ENCODE measurements at places on chromosomes 1 and 21.
A peak's percentile ranks its signal among the peaks of the same experiment; 100 is the strongest.

DNA sequence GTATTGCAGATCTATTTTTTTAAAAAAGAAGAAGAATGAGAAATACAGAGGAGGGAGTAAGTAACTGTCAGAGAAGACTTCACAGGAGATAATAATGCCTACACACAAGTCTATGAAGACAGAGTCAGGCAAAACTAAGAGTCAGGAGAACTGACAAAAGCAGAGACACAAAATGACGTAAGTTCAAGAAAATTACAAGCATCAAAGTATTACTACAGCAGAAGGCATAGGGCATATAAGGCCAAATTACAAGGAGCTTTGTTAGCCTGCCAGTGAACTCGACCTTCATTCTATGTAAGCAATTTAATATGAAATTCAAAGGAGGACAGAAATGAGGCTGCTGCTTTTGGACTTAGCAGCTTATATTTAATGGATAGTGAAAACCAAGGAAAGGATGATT, 23.7 kb downstream of the FAF1 start:
- DNase-seq, result peak; percentile 41

DNA sequence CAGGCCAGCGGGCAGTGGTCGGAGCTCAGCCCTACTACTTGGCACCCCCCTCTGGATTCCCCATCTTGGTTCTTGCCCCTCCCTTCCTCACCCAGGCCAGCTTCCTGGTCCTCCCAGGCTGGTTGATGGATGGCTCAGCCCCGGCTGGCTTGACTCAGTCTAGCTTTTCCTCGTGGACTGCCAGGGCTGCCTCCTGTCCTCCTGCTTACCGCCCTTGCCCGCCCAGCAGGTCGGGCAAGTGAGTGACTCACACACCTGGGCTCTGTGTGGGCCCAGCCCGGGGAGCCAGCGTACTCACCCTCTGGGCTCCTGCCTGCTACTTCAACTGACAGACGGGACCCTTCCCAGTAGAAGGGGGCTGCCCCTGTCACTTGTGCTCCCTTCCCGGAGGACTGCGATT, 19.5 kb upstream of the ARHGEF10L start:
- no peak for DNase-seq

DNA sequence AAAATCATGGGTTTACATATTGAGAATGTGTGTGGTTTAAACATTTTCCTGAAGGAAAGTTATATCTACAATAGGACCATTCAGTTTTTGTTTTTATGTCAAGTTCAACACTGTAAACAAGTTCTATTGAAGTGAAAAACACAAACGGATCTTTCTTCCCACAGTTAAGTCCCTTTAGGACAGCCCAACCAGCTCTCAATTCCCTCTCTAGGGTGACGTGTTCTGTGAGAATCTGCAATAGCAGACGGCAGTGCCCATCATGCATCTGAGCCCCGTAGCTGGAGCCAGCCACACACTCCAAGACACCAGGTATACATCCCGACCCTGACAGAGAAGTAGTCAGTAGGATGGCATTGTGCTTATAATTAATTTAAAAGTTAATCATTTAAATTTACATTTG, 26.3 kb upstream of the IVNS1ABP start:
- no peak for DNase-seq

DNA sequence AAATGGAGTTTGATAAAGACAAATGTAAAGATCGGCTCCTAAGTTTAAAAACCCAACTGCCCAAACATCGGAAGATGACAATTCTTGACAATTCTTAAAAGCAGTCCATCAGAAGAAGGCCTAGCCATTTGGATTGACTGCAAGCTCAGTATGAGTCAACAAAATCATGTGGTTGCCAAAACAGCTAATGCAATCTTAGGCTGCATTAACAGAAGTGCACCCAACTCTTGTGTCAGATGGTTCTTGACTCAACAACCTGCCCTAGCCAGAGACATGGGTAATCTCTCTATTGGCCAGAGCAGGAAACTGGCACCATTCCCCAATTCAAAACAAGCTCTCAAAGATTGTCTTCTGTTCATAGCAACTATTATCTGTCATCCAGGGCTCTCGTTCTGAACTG, 9.9 kb upstream of the NCF2 start:
- peak; percentile 90 for DNase-seq

DNA sequence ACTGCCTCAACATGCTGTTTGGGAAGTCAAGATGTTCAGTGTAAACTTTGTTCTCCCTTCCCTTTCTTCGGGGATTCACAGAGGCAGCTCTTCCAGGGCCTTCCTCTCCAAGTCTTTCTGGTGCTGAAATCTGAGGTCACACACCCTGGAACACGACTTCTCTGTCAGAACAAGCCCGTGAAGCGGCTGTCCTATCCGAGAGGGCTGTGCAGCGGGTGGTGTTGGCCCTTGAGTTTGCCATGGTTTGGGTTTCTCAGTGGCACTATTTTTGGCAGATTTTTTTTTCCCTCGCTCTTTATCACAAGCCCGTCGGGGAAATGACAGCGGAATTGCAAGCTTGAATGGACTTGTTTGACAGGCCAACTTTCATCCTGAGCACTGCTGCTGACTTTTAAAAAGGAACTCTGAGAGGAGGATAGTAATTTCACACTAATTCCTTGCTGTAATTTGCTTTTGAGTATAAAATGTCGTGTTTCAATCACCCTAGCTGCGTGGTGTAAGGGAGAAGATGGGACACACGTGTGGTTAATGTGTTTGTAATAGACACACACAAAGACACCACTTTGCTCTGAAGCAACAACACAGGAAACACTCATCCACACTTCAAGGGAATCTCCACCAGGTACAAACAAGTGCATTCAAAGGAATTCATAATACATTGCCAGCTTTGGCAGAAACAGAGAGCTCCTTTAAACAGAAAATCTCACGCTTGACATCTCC, 60.1 kb upstream of the TARBP1 start:
- DNase-seq, result no peak

DNA sequence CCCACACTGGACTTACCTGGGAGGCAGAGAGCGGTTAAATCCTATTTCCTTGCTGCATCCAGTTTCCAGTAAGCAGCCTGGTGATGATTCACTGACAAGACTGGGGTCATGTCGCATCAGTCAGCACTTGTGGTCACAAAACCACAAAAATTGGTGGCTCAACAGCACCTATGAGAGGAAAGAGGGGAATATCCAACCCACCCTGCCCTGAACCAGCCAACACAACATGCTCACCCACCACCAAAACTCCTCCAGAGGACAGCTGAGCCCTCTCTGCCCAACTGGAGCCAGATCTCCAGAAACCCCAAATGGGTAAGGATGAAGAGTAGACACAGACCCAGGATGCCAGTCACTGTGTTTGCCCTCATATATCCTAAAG, 64.0 kb downstream of the CD46 start:
- no peak for DNase-seq

- DNase-seq, result no peak
Observed at GRCh38 chr1:43887748-43888147, 45.9 kb upstream of the ARTN start.

DNA sequence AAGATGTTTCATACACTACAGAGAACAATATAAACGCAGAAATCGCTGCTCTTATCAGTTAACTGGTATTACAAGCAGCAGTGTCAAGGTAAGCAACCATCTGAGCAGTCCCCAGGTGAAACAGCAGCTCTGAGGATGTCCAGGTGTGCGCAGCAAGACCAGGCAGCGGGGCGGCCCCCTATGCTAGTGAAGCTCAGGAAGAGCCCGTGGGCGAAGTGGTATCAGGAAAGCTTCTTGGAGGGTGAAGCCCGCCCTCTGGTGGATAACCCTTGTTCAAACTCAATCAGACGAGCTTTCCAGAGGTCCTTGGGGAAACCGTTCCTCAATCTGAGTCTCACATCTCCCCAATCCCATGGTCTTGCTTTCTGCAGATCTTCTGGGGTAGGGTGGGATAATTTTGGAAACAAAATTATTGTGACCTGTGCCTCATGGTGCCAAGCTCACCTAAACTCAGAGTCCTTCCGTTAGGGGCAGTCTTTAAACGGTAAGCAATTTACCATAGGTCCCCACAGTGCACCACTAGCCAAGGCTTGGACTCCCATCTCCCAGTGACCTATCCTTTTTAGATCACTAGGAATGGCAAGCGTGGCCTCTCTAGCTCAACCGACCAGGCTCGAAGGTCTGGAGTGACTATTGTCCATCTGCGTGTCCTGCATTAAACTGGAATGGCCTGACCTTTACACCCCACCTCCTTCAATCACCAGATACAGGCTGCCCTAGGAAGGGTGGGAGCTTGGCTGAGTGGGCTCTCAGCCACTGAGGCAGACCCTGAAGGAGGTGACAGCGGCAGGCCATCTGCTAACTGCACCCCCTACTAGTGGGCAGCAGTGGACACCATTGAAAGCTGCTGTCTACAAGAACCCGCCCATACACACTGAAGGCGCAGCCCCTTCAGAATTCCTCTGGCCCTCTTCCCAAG, 13.6 kb upstream of the FAM110D start:
- DNase-seq, result peak; percentile 67

DNA sequence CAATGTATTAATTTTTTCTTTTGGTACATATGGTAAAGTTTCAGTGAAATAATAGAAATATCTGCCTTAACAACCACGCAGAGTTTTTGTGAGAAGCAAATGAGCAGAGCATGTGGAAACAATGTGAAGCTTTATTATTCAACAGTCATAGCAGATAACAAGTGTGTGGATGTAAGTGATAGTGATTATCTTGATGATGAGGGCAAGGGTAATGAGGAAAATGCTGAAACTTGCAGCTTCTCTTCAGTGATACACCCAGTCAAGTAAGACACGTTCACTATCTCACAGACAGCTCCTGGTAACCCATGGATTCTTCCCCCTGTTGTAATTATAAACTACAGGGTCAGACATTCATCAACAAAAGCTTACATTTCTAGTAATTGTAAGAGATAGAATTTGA, 14.6 kb upstream of the OR2L5 start:
- DNase-seq, result no peak

DNA sequence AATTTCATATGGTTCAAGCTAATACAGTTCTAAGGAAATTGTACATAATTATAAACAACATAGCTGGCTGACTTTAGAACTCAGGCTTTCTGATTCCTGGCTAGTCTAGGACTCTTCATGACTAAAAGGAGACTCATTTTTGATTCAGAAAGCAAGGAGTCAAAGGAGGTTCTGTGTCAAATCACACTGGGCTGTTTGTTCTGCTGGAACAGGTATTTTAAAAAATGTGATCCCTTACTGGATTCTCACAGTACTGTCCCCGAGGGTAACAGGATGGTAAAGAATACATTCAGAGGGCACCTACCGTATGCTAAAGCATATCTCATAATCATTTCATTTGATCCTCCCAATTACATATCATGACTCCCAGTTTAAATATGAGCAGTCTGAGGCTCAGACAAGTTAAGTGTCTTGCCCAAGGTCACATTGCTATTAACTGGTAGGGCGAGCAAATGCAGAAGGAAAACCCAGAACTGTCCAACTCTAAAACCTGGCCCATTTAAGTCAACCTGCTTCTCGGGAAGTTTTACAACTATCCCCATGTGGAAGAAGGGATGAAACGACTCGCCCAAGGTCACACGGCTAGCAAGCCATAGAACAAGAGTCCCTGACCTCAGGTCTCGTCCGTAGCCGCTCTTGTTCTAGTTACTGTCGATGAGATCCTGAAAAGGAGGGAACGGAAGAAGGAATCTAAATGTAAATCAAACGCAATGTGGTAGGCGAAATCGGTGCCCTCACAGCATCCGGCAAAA, 675 bp downstream of the MYSM1 start:
- no peak for DNase-seq

GRCh38 chr1:215198021-215198420, 115.5 kb downstream of the KCNK2 start:
- DNase-seq, result no peak

DNA sequence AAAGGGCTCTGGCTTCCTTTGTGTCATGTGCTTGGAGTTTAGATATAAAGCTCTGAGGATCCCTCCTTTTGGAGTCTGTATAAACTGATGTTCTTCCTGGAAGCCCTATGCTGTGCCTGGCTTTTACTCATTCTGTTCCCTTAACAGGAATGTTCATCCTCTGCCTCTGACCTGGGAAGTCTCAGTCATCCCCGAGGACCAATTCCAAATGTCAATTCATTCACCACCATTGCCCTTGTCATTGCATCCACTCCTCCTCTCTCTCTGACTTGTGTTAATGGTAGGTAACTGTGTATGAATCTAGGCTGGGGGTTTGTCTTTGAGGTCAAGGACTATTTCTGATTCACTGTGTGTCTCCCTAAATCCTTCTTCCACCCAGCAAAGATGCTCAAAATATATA, 204.2 kb upstream of the CAMK1G start:
- DNase-seq, result no peak

DNA sequence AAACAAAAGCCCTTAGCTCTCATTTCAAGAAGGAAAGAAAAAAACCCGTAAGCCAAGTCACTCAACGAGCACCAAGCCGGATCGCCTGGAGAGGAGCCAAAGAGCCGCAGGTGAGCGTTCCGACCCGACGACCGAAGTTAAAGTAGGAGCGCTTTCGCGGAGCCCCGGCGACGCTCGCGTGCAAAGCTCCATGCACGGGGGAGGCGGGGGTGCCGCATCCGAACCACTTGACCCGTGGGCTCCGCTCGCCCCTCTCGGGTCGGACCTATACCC, 382 bp downstream of the GPBP1L1 start:
- DNase-seq, result no peak

- DNase-seq, result no peak
Observed at GRCh38 chr1:2274929-2275475, 46.9 kb downstream of the SKI start.

DNA sequence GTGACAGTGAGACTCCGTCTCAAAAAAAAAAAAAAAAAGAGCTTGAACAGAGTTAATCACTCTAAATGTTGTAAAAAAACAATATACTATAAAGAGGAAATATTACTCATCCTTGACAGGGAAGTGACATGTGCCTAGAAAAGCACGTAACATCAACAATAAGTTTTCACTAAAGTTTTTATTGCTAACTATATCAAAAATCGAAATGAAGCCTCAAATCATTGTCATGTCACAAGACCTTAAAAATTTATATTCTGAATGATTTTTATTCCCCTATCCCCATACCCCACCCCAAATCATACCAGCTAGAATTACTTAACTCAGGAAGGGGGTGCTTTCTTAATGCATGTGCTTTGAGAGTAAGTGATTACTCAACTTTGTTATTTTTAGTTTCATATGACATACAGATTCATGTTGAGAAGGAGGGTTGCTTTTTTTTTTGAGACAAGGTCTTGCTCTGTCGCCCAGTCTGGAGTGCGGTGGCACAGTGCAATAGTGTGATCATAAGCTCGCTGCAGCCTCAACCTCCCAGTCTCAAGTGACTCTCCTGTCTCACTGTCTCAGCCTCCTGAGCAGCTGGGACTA, 53.6 kb upstream of the MUTYH start:
- peak; percentile 28 for DNase-seq

DNA sequence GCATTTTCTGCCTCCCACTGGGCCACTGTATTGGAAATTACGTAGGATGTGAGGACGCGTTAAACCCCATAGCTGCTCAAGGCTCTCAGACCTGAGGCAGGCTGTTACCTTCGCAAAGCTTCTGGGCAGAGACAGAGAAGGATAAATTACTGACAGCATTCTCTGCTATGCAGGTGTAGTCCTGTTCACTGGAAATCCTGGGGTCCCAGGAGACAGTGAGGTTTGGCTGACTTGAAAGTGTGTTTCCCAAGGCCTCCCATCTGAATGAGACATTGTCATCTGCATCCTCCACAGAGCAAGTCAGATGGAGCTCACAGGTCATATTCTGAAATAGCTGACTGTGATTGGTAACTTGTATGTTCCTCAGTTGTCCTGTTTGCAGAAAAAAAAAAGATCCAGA, 32.0 kb downstream of the SLAMF6 start:
- no peak for DNase-seq

- no peak for DNase-seq
Observed at GRCh38 chr21:41441546-41441945, 15.5 kb downstream of the MX1 start.

GRCh38 chr1:39418236-39418635, 73.2 kb upstream of the BMP8A start:
- no peak for DNase-seq

- no peak for DNase-seq
Observed at GRCh38 chr1:180283098-180283497, 53.0 kb downstream of the LHX4 start.
